CD4-positive, alpha-beta T cell treated with Interleukin-17A for 1 hour (primary cell): ENCODE measurements at places on chromosomes 2 and 18.

DNA sequence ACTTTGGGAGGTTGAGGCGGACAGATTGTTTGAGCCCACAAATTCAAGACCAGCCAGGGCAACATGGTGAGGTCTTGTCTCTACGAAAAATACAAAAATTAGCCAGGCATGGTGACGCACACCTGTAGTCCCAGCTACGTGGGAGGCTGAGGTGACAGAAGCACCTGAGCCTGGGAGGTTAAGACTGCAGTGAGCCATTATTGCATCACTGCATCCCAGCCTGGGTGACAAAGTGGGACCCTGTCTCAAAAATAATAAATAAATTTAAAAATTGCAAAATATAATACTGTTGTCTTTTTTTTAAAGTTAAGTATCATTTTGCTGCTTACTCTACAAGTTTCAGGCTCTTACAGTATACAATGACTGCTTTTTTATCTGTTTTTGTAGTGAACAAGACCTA lies 4.0 kb upstream of the ANKRD12 start:
- DNase-seq = no peak

- no peak for DNase-seq
Observed at GRCh38 chr18:31990823-31991222, 27.8 kb upstream of the RNF125 start.

- DNase-seq = no peak
Observed at GRCh38 chr18:33923980-33924379, 300.7 kb downstream of the NOL4 start.

GRCh38 chr2:73063472-73063871 lies 8.0 kb downstream of the SFXN5 start:
- DNase-seq = no peak

- DNase-seq = no peak
Observed at GRCh38 chr2:111617299-111618225, 266.4 kb downstream of the ANAPC1 start.

- no peak for DNase-seq
Observed at GRCh38 chr18:72819050-72819449, 48.7 kb downstream of the NETO1 start.
